Body of pancreas (tissue), 4 donors: ENCODE measurements at places on chromosomes 7 and 10. TPM values are rescaled to one million over a fixed set of nuclear protein-coding genes. Genes with fewer than 3 reads are reported as not detected.

Gene MTURN
- 19.8 TPM for total RNA-seq

Gene DGKI
- 2.6 TPM for total RNA-seq

Gene TLX1
- 0.52 TPM for total RNA-seq

Gene VWDE
- 2.6 TPM for total RNA-seq

Gene EFCAB10
- total RNA-seq, result not detected
